Kidney (tissue), 22 donors: ENCODE measurements at places on chromosomes 2 and 18. TPM values are rescaled to one million over a fixed set of nuclear protein-coding genes. Genes with fewer than 3 reads are reported as not detected.

LRP2 gene
- 85.4 TPM for total RNA-seq

TTR gene
- not detected for total RNA-seq

- peaks cover 10% of the 10 kb centered on the region for H3K4me1 ChIP-seq
- DNase-seq = no peak
- H3K27me3 ChIP-seq = no peaks in the 10 kb centered on the region
- peaks cover 39% of the 10 kb centered on the region for H3K36me3 ChIP-seq
- no peak overlapping the region for H3K4me3 ChIP-seq
Measured at GRCh38 chr2:216114382-216114713, 5.2 kb downstream of the XRCC5 start.

DNA sequence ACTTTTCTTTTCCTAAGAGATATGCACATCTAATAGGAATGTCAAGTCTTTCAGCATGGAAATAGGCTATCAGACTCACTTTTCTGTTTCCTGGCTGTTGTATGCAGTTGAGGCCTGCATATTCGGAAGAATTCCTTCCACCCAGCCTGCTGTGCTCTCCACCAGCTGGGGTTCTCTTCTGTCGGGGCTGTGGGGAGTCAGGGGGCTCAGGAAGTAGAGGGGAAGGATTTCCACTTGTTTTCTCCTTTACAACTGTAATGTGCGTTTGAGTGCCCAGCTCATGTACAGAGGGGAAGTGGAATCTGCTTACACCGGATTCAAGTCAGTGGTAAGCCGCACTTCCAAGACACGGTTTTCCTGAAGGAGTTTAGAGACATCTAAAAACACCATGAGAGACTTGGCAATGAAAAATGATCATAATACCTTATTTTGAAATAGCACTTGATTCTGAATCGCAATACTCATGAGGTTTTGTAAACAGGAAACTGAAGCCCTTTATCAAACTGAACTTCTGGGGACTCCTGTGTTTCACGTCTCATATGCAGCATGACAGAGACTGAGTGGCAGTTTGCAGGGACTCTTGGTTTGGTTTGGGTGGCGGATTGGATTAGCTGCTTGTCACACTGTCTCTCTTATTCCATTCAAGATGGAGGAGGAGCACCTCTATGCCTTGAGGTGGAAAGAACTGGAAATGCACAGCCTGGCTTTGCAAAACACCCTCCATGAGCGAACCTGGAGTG is 90.4 kb downstream of the MTCL1 start:
- H3K4me1 ChIP-seq = peaks cover 14% of the 10 kb centered on the region
- no peaks in the 10 kb centered on the region for H3K36me3 ChIP-seq
- H3K27me3 ChIP-seq = no peaks in the 10 kb centered on the region
- H3K27ac ChIP-seq = no peak overlapping the region
- H3K4me3 ChIP-seq = no peak overlapping the region

DNA sequence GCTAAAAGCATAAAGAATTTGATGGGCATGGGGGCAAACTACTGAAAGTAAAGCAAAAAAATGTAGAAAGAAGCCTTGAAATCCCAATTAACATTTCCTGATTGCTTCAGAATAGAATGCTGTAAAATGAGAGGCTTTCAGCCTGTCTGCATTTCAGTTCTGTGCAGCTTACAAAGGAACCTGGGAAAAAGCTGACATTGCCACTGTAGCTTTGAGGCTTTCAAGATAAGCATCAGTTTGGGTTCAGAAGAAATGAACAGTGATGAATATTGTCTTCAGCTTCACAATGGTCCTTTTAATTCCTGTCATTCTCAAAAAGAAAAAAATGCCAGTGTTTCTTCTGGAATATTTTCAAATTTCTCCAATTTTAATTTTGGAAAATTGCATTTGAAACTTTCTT is 242.7 kb downstream of the LRRTM1 start:
- H3K4me3 ChIP-seq = no peak overlapping the region
- DNase-seq = no peak
- no peak overlapping the region for H3K27ac ChIP-seq
- H3K4me1 ChIP-seq = no peaks in the 10 kb centered on the region
- H3K36me3 ChIP-seq = no peaks in the 10 kb centered on the region

- DNase-seq = no peak
- H3K36me3 ChIP-seq = no peaks in the 10 kb centered on the region
Measured at GRCh38 chr2:173033084-173033483, 42.6 kb upstream of the MAP3K20 start.

GRCh38 chr2:233063269-233063975 is 3.3 kb downstream of the INPP5D start:
- H3K27ac ChIP-seq = no peak overlapping the region
- DNase-seq = no peak
- H3K4me3 ChIP-seq = no peak overlapping the region
- H3K27me3 ChIP-seq = no peaks in the 10 kb centered on the region

RAD51AP2 gene
- total RNA-seq = not detected

- no peak overlapping the region for H3K27ac ChIP-seq
- H3K4me3 ChIP-seq = no peak overlapping the region
- no peaks in the 10 kb centered on the region for H3K36me3 ChIP-seq
- no peak for DNase-seq
- H3K4me1 ChIP-seq = no peaks in the 10 kb centered on the region
Measured at GRCh38 chr2:134377730-134378129, 123.9 kb downstream of the MGAT5 start.

GRCh38 chr2:70091816-70092215 is 4.5 kb downstream of the PCBP1 start:
- DNase-seq = no peak
- H3K4me3 ChIP-seq = no peak overlapping the region
- H3K27me3 ChIP-seq = no peaks in the 10 kb centered on the region
- H3K27ac ChIP-seq = no peak overlapping the region
- H3K4me1 ChIP-seq = no peaks in the 10 kb centered on the region

- no peaks in the 10 kb centered on the region for H3K4me1 ChIP-seq
- no peak overlapping the region for H3K4me3 ChIP-seq
- H3K36me3 ChIP-seq = no peaks in the 10 kb centered on the region
- H3K27ac ChIP-seq = no peak overlapping the region
- H3K27me3 ChIP-seq = no peaks in the 10 kb centered on the region
- DNase-seq = no peak
Measured at GRCh38 chr2:130852521-130853115, 15.9 kb downstream of the ARHGEF4 start.

DNA sequence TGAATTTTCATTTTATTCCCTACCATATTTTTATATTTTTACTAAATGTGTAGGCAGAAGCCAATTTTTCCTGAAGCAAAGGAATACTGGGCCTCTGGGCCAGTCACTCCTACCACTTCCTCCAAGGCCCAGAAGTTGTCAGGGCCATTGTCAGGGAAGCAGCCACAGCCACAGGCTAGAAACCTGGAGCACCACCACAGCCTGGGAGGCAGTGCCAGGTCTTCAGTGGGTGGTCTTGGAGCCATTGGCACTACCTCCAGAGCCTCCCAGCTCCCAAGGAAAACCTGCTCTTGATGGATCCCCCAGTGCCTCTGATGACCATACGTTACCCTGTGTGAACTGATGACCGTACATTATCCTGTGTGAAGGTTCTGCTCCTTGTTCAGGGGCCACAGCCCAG is 135.6 kb upstream of the SP5 start:
- no peaks in the 10 kb centered on the region for H3K4me1 ChIP-seq
- H3K4me3 ChIP-seq = no peak overlapping the region
- no peak overlapping the region for H3K27ac ChIP-seq

DYSF gene
- 19.8 TPM for total RNA-seq

DNA sequence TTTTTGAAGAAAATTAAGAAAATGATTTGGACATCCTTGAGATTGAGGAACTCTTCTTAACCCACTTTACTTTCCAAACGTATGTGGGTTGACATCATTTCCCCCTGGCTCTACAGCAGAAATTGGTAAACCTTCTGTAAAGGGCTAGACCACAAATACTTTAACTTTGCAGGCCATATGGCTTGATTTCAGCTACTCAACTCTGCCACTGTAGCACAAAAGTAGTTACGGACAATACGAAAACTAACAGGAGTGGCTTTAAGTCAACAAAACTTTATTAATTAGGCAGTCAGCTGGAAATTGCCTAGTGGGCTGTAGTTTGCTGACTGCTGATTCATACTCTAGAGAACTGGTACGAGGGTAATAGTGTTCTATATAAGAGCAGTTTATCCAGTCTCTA is 83.2 kb upstream of the DTNB start:
- no peak overlapping the region for H3K27ac ChIP-seq
- no peak overlapping the region for H3K4me3 ChIP-seq
- no peak for DNase-seq
- no peaks in the 10 kb centered on the region for H3K27me3 ChIP-seq
- H3K36me3 ChIP-seq = peaks cover 26% of the 10 kb centered on the region
- no peaks in the 10 kb centered on the region for H3K4me1 ChIP-seq

ARHGAP25 gene
- total RNA-seq = 20.4 TPM

ALPI gene
- total RNA-seq = 0.09 TPM

DNA sequence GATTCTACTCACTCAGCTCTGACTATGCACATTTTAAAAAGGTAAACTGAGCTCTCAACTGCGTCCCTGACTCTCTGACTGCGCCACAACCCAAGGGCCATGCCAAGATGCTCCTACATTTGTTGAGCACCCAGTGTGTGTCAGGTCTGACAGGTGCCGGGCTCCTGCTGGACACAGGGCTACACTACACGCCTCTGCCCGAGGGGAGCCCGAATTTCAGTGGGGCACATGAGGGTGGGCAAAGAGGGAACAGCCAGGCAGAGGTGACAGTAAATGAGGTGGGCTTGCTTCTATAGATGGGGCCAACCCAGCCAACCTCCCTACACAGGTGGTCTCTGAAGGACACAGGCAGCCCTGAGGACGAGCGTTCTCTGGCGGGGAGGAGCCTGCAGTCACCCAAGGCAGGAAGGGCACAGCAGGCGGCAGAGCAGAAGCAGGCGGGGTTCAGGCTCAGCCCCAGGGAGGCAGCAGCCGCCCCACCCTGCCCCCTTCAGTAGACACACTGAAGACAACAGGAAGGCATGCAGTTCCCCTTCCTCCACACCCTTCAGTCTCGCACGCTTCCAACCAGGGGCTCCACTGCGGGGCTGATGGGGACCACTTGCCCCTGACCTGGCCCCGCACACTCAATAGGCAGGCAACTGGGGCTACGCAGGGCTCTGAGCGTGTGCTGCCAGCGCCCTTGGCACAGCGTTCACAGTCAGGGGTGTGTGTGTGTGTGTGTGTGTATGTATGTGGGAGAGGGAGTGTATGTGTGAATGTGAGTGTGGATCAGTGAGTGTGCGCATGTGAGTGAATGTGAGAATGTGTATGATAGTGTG is 98.4 kb downstream of the UXS1 start:
- H3K27ac ChIP-seq = no peak overlapping the region
- no peak overlapping the region for H3K4me3 ChIP-seq
- H3K27me3 ChIP-seq = no peaks in the 10 kb centered on the region
- H3K4me1 ChIP-seq = no peaks in the 10 kb centered on the region
- peaks cover 7% of the 10 kb centered on the region for H3K36me3 ChIP-seq

DNA sequence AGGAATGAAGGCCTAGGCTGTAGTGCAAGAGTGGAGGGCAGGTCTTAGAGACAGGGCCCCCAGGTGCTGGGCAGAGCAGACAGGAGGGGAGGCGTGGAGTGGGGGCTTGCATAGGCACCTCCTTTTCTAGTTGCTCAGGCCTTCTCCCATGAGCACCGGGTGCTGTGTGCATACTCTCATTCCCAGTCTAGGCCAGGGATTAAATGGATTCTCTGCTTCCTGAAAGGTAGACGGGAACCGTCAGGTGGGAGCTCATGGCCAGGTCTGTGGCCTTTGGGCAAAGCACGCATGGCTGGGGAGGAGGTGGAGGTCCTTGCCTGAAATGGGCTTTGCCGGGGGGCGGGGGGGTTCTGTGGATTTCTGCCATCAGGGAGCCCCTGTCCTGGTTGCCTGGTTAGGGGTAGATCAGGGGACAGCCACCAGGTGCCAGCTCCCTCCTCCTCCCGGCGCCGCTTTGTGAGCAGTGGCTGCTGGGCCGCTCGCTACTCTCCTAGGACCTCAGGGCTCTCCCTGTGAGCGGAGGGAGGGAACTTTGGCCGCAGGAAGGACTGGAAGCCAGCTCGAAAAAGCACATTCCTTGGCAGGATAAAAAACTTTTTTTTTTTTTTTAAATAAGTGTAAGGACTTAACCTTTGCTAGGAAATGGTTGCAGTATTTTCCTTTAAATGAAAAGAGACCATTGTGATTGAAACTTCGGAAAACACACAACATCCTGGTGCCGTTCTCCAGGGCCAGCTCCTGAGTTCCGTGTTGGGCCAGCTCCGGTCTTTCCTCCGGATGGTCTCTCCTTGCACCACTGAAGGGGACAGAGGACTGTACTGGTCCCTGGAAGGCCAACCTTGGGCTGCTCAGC is 82.8 kb upstream of the HAAO start:
- DNase-seq = no peak
- H3K27ac ChIP-seq = peak overlapping the region; percentile 83
- no peaks in the 10 kb centered on the region for H3K36me3 ChIP-seq
- no peaks in the 10 kb centered on the region for H3K27me3 ChIP-seq
- peaks cover 29% of the 10 kb centered on the region for H3K4me1 ChIP-seq
- no peak overlapping the region for H3K4me3 ChIP-seq

- no peak overlapping the region for H3K4me3 ChIP-seq
- peaks cover 6% of the 10 kb centered on the region for H3K4me1 ChIP-seq
- no peak for DNase-seq
- H3K27ac ChIP-seq = no peak overlapping the region
- no peaks in the 10 kb centered on the region for H3K27me3 ChIP-seq
Measured at GRCh38 chr2:15665943-15666460, 74.3 kb downstream of the DDX1 start.

GRCh38 chr2:12819721-12820120 is 103.0 kb downstream of the TRIB2 start:
- no peaks in the 10 kb centered on the region for H3K27me3 ChIP-seq
- DNase-seq = no peak
- H3K4me3 ChIP-seq = no peak overlapping the region
- no peaks in the 10 kb centered on the region for H3K36me3 ChIP-seq

TFPI gene
- 266 TPM for total RNA-seq

REG3G gene
- total RNA-seq = 8.8 TPM

GRCh38 chr18:46252759-46253158 is 148.6 kb downstream of the HAUS1 start:
- no peak overlapping the region for H3K4me3 ChIP-seq
- no peak for DNase-seq
- no peaks in the 10 kb centered on the region for H3K36me3 ChIP-seq
- H3K4me1 ChIP-seq = peaks cover 6% of the 10 kb centered on the region
- H3K27me3 ChIP-seq = no peaks in the 10 kb centered on the region

GRCh38 chr2:33034784-33035183 is 88.0 kb downstream of the LTBP1 start:
- no peaks in the 10 kb centered on the region for H3K27me3 ChIP-seq
- H3K27ac ChIP-seq = no peak overlapping the region
- H3K4me1 ChIP-seq = no peaks in the 10 kb centered on the region
- H3K4me3 ChIP-seq = no peak overlapping the region

ANKRD30BL gene
- not detected for total RNA-seq
